ENCODE measurements at places on chromosomes 16 and 17. TPM values are rescaled to one million over a fixed set of nuclear protein-coding genes. Genes with fewer than 3 reads are reported as not detected.

DNA sequence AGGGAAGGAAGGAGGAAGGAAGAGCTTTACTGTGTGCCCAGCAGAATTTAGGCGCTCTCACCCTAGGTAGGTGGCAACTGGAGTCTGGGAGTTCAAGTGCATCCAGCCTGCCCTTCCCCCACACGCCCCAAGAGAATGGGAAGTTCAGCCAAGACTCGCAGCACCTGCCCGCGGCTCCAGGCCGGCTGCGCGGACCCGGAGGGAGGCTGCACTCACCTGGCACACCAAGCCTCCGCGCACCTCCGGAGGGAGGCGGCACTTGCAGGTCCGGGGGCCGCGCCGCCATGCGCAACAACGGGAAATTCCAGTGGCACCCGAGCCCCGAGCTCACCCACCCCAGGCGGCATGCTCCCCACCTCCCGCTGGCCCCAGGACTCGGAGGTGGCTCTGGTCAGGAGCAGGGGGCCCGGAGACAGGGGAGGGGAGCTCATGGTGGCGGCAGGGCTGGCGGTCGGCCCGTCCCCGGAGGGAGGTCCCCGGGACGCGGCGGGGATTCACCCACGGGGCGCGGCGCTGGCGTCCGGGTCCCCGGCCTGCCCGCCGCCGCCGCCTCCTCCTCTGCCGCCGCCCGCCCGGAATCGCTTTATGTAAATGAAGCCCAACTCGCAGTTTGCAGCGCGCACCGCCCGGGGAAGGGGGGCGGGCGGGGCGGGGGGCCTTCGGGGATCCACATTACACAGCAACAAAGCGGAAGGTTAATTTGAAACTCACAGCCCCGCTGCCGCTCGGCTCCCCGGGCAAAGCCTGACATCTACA, at the start of gene ZFHX3:
Gene ZFHX3, minus strand, starts transcription at position 593 of the 756 bp plus-strand sequence. CDS start 87,983 bp downstream, outside the sequence.
- H3K4me1 ChIP-seq = peaks cover 11% of the 10 kb centered on the region
- peak; percentile 91 for DNase-seq
- peak within 1 kb of the TSS; percentile 88 for H3K4me3 ChIP-seq
- no peaks in the 10 kb centered on the region for H3K36me3 ChIP-seq
- H3K27me3 ChIP-seq = no peaks in the 10 kb centered on the region

- no peaks in the 10 kb centered on the region for H3K27me3 ChIP-seq
- peak overlapping the region; percentile 45 for H3K27ac ChIP-seq
- peak overlapping the region; percentile 59 for H3K4me3 ChIP-seq
Observed at GRCh38 chr17:48596735-48597527, 3.4 kb upstream of the HOXB5 start.

- no peak overlapping the region for H3K27ac ChIP-seq
- no peaks in the 10 kb centered on the region for H3K27me3 ChIP-seq
- DNase-seq = no peak
- no peaks in the 10 kb centered on the region for H3K36me3 ChIP-seq
- H3K4me3 ChIP-seq = no peak overlapping the region
Observed at GRCh38 chr17:3848229-3848835, 2.3 kb upstream of the NCBP3 start.

GRCh38 chr17:2580661-2581060, 12.8 kb upstream of the PAFAH1B1 start:
- no peaks in the 10 kb centered on the region for H3K4me1 ChIP-seq
- H3K36me3 ChIP-seq = no peaks in the 10 kb centered on the region
- no peak overlapping the region for H3K4me3 ChIP-seq

DNA sequence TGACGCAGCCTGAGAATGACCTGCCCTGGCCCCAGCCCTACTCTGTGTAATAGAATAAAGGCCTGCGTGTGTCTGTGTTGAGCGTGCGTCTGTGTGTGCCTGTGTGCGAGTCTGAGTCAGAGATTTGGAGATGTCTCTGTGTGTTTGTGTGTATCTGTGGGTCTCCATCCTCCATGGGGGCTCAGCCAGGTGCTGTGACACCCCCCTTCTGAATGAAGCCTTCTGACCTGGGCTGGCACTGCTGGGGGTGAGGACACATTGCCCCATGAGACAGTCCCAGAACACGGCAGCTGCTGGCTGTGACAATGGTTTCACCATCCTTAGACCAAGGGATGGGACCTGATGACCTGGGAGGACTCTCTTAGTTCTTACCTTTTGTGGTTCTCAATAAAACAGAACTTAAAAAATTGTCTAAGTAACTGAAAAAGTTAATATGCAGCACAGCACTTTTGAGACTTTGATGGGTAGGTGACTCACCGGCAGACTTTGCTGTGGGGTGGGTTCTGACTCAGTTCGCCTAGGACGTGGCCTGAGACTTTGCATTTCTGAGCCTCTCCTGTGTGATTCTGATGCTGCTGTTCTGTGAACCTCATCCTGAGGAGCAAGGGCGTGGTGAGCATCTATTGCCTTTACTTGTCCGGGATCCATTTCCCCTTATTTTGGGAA, 5.7 kb downstream of the LAT start:
- H3K36me3 ChIP-seq = peaks cover 35% of the 10 kb centered on the region
- no peak overlapping the region for H3K27ac ChIP-seq
- H3K27me3 ChIP-seq = no peaks in the 10 kb centered on the region
- H3K4me1 ChIP-seq = no peaks in the 10 kb centered on the region

GRCh38 chr17:75319904-75320691, 30.9 kb upstream of the SLC25A19 start:
- no peak overlapping the region for H3K4me3 ChIP-seq
- peaks cover 2% of the 10 kb centered on the region for H3K4me1 ChIP-seq
- no peak overlapping the region for H3K27ac ChIP-seq
- peaks cover 33% of the 10 kb centered on the region for H3K36me3 ChIP-seq
- no peak for DNase-seq

DNA sequence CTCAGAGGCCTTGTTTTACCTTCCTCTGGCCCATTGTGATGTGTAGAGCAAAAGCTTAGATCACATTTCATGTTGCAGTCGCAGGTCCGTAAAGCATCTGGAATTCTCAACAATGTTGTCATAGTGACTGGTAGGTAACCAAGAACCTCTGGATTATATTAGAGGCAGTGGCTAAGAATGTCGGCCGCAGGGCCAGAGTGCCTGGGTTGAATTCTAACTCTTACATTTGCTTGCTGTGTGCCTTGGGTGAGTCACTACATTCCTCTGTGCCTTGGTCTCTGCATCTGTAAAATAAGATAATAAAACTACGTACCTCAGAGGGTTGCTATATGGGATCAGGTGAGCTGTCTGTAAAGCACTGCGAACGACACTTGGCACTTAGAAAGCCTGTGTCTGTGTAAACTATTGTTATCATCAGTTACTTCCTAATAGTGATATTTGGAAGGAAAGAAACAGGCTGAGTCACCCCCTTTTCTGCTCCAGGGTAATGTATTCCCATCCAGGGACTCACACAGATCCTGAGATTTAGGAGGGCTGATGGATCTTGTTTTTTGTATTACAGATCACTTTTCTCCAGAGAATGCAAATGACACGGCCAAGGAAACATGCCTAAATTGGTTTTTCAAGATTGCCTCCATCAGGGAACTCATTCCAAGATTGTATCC, 52.2 kb downstream of the VPS35L start:
- no peaks in the 10 kb centered on the region for H3K27me3 ChIP-seq
- no peak for DNase-seq
- H3K36me3 ChIP-seq = peaks cover 25% of the 10 kb centered on the region
- no peaks in the 10 kb centered on the region for H3K4me1 ChIP-seq

- DNase-seq = no peak
- peaks cover 32% of the 10 kb centered on the region for H3K4me1 ChIP-seq
- H3K4me3 ChIP-seq = peak overlapping the region; percentile 95
- peaks cover 22% of the 10 kb centered on the region for H3K36me3 ChIP-seq
- H3K27ac ChIP-seq = peak overlapping the region; percentile 99
Observed at GRCh38 chr17:81870131-81870980, 781 bp downstream of the ARHGDIA start.

DNA sequence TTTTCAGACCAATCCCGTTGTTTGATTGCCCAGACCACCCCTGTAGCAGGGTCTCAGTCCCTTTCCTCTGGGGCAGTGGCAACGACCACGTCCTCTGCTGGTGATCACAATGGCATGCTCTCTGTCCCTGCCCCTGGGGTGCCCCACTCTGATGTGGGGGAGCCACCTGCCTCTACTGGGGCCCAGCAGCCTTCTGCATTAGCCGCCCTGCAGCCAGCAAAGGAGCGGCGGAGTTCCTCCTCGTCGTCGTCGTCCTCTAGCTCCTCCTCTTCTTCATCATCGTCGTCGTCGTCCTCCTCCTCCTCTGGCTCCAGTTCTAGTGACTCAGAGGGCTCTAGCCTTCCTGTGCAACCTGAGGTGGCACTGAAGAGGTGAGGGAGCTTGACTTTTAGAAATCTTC, 9.2 kb downstream of the ELOB start:
- no peaks in the 10 kb centered on the region for H3K4me1 ChIP-seq
- peaks cover 92% of the 10 kb centered on the region for H3K36me3 ChIP-seq
- DNase-seq = no peak
- H3K4me3 ChIP-seq = no peak overlapping the region
- no peak overlapping the region for H3K27ac ChIP-seq

GRCh38 chr17:76866774-76867577, 1.2 kb upstream of the MGAT5B start:
- no peaks in the 10 kb centered on the region for H3K4me1 ChIP-seq
- H3K27me3 ChIP-seq = peaks cover 15% of the 10 kb centered on the region
- DNase-seq = no peak
- H3K36me3 ChIP-seq = no peaks in the 10 kb centered on the region

- H3K4me1 ChIP-seq = no peaks in the 10 kb centered on the region
- H3K4me3 ChIP-seq = no peak overlapping the region
- H3K36me3 ChIP-seq = no peaks in the 10 kb centered on the region
Observed at GRCh38 chr16:24037335-24037734, 201.6 kb downstream of the PRKCB start.

DNA sequence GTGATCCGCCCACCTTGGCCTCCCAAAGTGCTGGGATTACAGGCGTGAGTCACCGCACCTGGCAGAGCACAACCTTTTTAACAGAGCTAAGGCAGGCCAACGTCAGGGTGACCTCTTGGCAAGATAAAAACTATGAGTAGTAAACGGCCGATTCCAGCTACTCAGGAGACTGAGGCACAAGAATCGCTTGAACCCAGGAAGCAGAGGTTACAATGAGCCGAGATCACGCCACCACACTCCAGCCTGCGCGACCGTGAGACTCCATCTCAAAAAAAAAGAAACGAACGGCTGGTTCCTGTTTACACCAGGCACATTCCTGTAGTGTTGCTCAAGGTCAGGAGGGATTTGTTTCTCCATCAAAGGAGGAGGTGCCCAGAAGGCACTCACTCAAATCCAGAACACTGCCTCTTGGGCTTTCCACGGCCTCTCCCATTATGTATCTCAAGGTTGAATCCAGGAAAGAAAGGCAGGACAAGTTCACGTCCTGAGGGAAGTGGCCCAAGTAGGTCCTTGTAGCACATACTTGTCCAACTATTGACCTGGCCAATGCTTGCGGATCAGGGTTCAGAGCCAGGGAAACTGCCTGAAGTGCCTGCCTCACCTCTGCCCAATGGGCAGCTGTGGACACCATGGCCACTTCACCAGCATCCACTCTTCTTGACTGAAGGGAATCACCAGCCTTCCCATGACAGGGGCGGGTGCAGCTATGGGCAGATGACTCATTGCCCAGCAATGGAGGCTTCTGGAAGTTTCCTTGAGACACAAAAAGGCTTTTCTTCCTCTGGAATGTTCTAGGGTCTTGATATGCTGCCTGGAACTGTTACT, 13.5 kb downstream of the KNOP1 start:
- DNase-seq = no peak
- no peaks in the 10 kb centered on the region for H3K4me1 ChIP-seq

GRCh38 chr17:49397586-49397985, 17.1 kb downstream of the PHB1 start:
- no peaks in the 10 kb centered on the region for H3K4me1 ChIP-seq
- no peaks in the 10 kb centered on the region for H3K36me3 ChIP-seq
- no peak overlapping the region for H3K4me3 ChIP-seq
- DNase-seq = no peak
- H3K27ac ChIP-seq = no peak overlapping the region
- H3K27me3 ChIP-seq = no peaks in the 10 kb centered on the region

GRCh38 chr16:87679593-87680271, 77.4 kb downstream of the JPH3 start:
- no peaks in the 10 kb centered on the region for H3K27me3 ChIP-seq
- no peak overlapping the region for H3K27ac ChIP-seq
- H3K36me3 ChIP-seq = no peaks in the 10 kb centered on the region
- H3K4me3 ChIP-seq = no peak overlapping the region

DNA sequence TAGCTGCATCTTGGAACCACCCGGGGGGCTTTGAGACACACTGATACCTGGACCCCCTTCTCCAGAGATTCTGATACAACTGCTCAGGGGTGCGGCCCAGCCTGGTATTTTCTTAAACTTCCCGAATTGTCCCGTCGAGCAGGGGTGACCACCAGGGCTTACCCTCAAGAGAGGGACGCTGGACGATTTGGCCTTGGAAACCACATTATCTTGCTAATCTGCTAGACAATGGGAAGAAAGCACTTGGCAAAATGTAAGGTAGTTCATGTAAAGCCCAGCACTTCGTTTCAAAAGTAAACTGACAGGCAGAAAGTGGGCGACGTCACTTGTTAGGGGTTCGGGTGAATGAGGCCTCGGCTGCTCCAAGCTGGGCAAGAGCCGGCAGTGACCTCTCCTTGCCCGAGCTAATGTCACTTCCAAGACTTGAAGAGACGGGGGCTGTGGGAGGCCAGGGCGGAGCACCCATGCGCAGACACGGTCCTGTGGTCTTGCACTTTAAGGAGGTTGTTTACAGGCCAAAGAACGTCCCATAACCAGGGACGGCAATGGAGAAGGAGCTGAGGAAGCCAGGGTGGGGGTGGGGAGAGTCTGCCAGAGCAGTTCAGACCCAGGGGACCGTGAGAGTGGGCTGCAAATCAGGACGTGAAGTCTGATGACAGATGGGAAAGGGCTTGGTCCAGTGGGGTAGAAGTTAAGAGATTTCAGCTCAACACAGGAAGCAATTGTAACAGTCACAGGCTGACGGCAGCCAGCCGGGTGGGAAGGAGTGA, 152.7 kb upstream of the GSE1 start:
- DNase-seq = no peak
- H3K4me1 ChIP-seq = peaks cover 21% of the 10 kb centered on the region
- H3K4me3 ChIP-seq = no peak overlapping the region

- no peaks in the 10 kb centered on the region for H3K27me3 ChIP-seq
- no peaks in the 10 kb centered on the region for H3K4me1 ChIP-seq
- H3K27ac ChIP-seq = no peak overlapping the region
- no peak for DNase-seq
- peaks cover 88% of the 10 kb centered on the region for H3K36me3 ChIP-seq
- no peak overlapping the region for H3K4me3 ChIP-seq
Observed at GRCh38 chr16:22323959-22324786, 27.0 kb downstream of the POLR3E start.

Gene GRB7
- 1.6 TPM for total RNA-seq

Gene HID1
- 103 TPM for total RNA-seq

Gene STH
- not detected for total RNA-seq

Gene LPCAT2
- total RNA-seq = 44.2 TPM

Gene B4GALNT2
- total RNA-seq = not detected

Gene XYLT1
- 6.7 TPM for total RNA-seq

Gene ITGA2B
- not detected for total RNA-seq

Gene C1QL1
- total RNA-seq = not detected

Gene CCL1
- not detected for total RNA-seq
